Fibroblast of the conjunctiva (primary cell): ENCODE measurements at places on chromosomes 11 and 22.
A peak's percentile ranks its signal among the peaks of the same experiment; 100 is the strongest.

GRCh38 chr11:849951-850774, 7.5 kb downstream of the TSPAN4 start:
- DNase-seq = no peak

- peak; percentile 33 for DNase-seq
Observed at GRCh38 chr22:24289114-24289513, 18.5 kb downstream of the SPECC1L start.

DNA sequence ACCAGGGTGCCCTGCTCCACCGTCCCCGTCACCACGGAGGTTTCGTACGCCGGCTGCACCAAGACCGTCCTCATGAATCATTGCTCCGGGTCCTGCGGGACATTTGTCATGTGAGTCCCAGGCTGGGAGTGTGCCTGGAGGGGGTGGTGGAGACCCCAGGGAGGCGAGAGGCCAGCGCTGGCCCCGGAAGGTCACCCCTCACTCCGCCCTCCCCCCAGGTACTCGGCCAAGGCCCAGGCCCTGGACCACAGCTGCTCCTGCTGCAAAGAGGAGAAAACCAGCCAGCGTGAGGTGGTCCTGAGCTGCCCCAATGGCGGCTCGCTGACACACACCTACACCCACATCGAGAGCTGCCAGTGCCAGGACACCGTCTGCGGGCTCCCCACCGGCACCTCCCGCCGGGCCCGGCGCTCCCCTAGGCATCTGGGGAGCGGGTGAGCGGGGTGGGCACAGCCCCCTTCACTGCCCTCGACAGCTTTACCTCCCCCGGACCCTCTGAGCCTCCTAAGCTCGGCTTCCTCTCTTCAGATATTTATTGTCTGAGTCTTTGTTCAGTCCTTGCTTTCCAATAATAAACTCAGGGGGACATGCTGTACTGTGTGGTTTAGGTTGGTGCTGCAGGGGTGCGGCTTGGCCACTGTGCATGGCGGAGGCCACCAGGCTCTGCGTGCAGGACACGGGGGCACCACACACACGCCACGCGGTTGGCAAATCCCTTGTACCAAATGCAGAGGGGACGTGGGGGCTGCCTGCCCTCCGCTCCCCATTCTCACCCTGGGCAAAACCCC, 35.4 kb downstream of the MUC2 start:
- no peak for DNase-seq

GRCh38 chr11:32309530-32310213, 125.7 kb downstream of the WT1 start:
- no peak for DNase-seq

GRCh38 chr22:46060292-46061123, 83.5 kb upstream of the WNT7B start:
- no peak for DNase-seq

DNA sequence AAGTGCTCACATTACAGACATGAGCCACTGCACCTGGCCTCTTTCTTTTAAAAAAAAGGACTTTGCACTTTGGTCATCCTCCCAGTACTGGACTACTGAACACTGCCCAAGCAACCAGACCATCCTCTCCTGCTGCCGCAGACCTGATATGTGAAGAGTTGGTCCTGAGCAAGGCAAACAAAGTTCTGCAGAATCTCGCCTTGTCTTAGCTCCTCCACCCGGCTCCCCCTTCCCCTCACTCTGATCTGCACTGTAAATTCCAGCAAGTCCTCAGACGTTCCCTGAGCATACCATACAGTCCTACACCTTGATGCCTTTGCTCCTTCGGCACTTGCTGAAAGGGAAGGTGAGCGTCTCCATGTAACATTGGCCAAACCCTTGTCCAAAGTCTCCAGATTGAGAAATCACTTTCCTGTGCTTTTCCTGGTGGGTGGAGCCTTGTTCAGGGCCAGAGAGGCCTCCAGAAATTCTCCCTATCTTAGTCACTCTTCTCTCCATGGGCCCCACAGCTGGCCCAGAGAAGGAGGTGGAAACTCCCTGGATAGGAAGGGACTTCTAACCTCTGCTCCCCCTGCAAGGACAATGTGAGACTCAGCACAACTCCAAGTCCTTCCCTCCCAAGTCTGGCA, 47.0 kb upstream of the TIMP3 start:
- DNase-seq = no peak

- no peak for DNase-seq
Observed at GRCh38 chr22:29860006-29860766, 22.1 kb upstream of the ASCC2 start.

DNA sequence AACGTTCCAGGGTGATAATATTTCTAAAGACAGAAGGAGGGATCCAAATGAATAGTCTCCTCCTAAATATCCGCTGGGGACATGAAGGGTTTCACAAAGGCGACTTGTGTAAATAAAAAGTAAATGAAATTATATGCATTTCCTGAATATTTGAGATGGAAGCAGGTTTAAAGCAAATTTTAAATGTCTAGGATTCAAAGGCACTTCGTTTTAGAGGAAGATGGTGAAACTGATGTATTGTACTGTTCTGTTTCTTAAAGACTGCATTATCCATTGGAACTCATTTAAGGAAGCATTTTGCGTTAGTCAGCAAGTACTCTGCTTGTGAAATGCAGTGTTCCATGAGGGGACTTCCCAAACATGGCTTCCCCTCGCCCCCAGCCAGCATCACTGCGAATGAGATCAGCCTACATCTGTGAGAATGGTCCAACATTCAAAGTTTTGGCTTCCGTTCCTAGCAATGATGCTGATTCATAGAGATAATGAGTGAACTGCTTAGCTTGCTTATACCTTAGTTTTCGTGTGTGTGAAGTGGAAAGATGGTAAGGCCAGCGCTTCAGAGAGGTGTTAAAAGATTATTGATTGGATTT, 1.5 kb downstream of the RAB39A start:
- DNase-seq = no peak

- no peak for DNase-seq
Observed at GRCh38 chr11:17401841-17402240, 13.4 kb upstream of the KCNJ11 start.

DNA sequence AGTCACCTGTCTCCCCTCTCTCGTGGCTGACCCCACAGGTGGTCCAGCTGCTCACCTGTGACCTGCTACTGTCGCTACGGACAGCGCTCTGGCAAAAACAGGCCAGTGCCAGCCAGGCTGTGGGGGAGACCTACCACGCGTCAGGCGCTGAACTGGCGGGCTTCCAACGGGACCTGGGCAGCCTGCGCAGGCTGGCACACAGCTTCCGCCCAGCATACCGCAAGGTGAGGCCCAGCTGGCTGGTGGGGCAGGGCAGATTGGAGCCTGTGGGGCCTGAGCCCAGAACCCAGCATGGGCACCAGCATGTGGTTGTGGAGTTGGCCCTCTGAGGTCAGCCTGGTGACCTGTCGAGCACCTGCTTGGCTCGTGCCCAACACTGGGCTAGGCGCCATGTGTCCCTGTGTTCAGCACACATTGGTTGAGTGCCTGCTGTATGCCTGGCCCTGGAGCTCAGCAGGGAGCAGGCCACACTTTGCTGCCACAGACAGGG, 11.9 kb downstream of the SHISA8 start:
- no peak for DNase-seq

DNA sequence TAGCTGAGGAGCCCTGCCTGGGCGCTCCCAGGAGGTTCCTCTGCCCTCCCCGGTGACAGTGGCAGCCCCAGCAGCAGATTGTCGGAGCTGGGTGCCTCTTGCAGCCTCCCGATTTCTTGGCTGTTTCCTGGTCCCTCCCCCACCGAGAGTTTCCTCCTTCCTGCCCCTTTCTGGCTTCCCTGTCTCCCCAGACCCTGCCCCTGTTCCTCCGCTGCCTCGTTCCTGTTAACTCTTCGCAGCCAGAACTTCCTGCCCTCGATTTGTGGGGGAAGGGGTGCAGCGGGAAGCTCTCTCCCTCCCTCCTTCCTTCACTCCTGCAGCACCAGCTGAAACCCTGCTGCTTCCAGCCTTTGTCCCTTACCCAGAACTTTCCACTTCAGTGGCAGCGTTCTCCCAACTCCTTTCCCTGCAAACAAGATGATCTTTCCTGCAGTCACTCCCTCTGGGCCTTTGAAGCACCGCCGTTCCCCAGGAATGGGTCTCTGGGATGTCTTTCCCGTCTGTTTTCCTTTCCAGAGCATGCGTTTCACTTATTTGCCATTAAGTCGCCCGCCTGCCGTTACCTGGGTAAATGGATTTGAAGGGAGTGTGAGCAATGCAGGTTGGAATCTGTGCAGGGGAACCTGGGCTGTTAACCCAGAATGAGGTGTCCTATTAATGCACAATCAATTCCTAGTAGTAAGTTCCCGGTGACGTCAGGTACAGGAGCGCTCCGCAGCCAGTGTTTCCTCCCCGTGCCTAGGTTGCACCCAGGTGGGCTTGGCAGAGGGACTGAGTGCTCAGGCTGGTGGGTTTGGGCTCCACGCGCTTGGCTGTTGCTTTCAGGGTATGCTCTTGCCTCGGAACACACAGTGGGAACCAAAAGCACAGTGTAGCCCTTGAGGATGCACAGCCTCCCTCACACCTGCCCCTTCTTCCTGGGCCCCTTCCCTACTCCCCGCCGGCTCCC, 4.3 kb downstream of the GRK2 start:
- no peak for DNase-seq

DNA sequence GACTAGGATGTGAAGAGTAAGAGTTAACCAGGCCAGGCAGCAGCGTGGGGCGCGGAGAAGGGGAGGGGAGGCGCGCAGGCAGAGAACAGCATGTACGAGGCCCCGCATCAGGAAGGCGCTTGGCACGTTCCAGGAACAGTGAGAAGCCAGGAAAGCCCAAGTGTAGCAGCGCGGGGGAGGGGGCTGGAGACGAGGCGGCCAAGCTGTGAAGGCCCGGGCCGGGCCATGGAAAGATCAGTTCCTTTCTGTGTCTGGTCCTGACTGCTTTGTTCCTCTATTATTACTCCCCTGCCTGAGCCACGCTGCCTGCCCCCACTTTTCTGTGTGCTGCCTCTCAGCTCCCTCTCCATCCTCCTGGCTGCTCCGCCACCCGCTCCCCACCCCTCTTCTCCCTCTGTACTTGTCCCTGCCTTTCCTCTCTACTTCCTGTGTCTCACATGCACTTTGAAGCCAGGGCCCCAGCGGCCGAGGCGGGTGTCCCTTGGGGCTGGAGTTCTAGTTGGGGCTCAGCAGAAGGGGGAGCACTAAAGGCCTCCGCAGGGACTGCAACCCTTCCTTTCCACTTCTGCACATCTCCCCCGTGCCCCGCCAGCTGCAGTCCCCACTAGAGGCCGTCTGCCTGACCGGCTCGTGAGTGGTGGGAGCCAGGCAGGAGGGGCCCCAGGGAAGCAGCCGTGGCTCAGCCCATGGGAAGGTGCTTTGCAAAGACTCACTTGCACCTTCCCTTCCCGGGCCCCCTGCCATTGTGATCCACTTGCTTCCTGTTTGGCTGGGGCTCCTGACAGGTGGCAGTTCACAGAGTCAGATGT, 63.7 kb downstream of the PRDM11 start:
- DNase-seq = peak; percentile 73

- no peak for DNase-seq
Observed at GRCh38 chr11:109914038-109914437, 179.2 kb upstream of the ZC3H12C start.

GRCh38 chr11:87265979-87266378, 228.2 kb downstream of the TMEM135 start:
- DNase-seq = no peak

DNA sequence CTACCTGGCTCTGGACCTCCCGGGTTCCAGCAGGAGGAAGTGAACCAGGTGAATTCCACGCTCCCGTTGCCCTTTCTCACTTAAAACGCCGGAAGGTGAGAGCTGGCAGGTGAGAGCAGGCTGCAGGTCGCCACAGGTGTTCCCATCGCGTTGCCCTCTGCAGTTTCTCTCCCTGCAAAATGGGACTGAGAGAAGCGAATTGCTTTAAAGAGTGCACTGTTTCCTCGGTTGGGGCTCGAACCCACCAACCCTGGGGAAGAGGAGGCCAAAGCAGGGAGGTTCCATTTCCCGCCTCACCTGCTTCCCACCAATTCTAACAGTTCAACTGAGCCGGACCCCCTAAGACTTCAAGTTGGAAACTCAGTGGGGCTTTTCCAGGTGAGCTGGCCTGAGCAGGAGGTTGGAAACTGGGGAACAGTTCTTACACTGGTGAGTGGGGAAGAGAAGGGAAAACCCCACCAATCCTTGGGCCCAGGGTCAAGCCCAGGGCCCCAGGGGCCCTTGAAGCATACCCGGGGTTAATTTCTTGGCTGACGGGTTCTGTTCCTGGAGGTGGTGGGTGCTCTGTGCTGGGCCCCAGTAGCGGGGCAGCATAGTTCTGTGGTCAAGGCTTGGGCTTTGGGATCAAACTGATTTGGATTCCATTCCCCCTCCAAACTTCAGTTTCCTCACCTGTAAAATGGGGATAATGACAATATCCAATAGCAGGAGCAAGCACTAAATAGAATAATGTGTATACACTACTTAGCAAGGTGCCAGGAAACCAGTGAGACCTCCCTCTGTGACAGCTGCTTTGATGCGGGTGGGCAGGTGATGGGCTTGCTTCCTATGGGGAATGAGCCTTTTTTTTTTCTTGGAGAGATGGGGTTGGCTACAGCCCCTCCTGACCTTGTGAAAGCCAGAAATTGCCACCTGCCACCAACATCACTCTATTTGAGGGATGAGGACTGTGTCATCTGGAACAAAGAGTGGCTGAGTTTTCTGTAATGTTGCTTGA, 788 bp downstream of the CD82 start:
- no peak for DNase-seq

DNA sequence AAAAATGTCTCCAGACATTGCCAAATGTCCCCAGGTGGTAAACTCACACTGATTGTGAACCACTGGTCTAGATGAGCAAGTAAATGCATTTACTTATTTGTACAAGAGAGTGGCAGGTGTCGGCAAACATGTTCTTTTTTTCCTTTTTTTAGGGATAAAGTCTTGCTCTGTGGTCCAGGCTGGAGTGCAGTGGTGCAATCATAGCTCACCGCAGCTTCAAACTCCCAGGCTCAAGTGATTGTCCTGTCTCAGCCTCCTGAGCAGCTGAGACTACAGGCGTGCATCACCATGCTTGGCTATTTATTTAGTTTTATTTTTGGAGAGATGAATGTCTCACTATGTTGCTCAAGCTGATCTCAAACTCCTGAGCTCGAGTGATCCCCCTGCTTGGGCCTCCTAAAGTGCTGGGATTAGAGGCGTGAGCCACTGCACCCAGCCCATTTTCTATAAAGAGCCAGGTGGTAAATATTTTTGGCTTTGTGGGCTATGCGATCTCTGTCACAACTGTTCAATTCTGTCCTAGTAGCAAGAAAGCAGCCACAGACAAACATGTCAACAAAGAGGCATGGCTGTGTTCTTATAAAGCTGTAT, 1.4 kb downstream of the VPREB1 start:
- DNase-seq = no peak

DNA sequence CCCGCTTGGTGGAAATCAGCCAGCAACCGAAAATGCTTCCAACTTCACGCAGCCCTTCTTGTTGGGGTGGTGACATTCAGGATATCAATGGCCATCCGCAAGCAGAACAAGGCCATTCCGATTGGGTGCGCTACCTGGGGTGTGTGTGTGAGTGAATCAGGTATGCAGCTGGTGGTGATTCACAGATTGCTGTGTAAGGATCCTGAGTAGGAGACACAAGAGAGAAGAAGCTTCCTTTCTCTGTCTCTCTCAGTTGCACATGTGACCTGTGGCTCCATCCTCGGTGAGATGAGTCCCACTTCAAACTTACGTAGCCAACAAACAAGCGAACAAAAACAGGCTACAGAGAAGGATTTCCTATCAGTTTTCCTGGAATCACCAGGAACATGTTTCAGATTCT, 9.6 kb upstream of the TMEM184B start:
- no peak for DNase-seq
